ENCODE measurements at places on chromosomes 12 and 14.

DNA sequence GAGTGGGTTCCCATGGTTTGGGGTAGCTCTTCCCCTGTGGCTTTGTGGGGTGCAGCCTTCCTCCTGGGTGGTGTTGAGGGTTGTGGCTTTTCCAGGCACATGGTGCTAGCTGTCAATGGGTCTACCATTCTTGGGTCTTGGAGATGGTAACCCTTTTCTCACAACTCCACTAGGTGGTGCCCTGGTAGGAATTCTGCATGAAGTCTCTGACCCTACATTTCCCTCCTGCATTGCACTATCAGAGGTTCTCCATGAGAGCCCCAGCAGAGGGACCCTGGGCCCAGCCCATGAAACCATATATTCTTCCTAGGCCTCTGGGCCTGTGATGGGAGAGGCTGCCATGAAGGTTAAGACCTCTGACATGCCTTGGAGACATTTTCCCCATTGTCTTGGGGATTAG is 1093.3 kb downstream of the SLC16A7 start:
- no peak for DNase-seq

DNA sequence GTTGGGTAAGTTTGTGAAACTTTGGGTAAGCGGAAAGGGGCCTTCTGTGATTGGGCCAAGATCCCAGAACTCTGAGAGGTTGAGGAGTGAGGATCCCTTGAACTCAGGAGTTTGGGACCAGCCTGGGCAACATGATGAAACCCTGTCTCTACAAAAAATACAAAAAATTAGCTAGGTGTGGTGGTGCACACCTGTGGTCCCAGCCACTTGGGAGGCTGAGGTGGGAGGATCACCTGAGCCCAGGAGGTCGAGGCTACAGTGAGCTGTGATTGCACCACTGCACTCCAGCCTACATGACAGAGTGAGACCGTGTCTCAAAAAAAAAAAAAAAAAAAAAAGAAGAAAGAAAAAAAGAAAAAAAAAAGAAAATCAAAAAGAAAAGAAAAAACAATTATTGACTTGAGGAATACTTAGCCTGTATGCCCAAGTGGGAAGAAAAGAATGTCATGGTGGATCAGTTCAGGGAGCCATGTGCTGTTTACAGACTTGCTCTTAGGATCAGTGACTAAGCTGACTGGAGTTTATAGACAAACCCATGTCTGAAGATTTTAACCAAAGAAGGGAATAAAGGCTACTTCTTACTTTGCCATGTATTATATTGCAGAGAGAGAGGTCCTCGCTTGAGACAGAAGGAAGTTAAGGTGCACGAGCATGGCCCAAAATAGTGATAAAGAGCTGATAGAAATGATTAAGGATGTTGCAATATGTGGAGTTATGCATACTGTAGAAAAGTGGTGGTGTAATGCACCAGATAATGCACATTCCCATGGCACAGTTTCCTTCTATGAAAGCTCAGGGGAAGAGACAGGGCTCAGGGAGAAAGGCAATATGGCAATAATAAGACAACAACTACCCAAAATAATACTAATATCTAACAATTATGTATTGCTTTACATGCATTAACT is 881 bp downstream of the HSD17B6 start:
- no peak for DNase-seq

DNA sequence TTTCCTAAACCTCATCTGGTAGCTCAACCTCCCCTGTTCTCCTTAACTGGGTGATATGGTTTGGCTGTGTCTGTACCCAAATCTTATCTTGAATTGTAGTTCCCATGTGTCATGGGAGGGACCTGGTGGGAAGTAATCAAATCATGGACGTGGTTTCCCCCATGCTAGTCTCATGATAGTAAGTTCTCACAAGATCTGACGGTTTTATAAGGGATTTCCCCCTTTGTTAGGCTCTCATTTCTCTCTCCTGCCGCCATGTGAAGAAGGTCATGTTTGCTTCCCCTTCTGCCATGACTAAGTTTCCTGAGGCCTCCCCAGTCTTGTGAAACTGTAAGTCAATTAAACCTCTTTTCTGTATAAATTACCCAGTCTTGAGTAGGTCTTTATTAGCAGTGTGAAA is 19.5 kb downstream of the COX16 start:
- no peak for DNase-seq

- no peak for DNase-seq
These were observed 20.3 kb downstream of the DCAF5 start for GRCh38 chr14:69132513-69133181.

GRCh38 chr14:59406454-59407245 is 58.5 kb downstream of the GPR135 start:
- no peak for DNase-seq

- no peak for DNase-seq
These were observed 91.1 kb upstream of the SLC38A4 start for GRCh38 chr12:46916796-46917419.

- DNase-seq = peak; percentile 76
These were observed 5.3 kb upstream of the HNF1A start for GRCh38 chr12:120972870-120973543.

DNA sequence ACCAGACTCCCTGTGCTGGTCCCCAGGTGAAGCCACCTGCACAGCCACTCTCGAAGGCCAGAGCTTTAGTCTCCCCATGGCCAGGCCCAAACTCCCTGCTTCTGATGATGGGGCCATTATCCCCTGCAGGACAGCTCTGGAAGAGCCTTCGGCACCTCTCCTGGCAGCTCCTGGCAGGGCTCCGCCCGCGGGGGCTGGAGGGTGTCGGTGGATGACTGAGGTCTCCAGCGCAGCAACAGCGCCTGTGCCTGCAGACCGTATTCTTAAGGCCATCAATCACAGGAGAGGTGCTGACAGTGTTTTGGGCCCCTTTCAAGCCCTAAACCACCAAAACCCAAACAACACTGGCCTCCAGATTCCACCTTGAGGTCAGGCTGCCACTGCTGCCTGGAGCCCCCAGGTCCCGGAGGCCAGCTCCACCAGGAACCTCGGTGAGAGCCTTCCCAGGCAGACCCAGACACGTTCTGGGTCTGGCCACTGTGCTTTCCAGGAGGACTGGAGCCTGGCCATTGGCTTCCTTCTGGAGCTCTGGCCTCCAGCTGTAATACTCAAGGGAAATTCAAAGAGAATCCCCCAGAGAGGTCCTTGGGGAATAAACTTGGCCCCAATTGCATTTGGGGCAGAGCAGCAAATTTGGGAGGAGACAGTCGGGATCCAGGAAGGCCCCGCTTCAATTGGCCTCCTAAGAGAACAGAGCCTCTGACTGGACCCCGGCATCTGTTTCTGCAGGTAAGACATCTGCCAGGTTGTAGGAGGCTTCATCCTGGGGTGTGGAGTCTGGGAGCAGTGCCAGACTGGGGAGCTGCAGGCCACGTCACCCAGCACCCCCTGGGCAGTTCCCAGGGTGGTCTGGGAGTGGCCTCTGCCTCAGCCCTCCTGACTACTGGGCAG is 210.6 kb upstream of the RTL1 start:
- no peak for DNase-seq

DNA sequence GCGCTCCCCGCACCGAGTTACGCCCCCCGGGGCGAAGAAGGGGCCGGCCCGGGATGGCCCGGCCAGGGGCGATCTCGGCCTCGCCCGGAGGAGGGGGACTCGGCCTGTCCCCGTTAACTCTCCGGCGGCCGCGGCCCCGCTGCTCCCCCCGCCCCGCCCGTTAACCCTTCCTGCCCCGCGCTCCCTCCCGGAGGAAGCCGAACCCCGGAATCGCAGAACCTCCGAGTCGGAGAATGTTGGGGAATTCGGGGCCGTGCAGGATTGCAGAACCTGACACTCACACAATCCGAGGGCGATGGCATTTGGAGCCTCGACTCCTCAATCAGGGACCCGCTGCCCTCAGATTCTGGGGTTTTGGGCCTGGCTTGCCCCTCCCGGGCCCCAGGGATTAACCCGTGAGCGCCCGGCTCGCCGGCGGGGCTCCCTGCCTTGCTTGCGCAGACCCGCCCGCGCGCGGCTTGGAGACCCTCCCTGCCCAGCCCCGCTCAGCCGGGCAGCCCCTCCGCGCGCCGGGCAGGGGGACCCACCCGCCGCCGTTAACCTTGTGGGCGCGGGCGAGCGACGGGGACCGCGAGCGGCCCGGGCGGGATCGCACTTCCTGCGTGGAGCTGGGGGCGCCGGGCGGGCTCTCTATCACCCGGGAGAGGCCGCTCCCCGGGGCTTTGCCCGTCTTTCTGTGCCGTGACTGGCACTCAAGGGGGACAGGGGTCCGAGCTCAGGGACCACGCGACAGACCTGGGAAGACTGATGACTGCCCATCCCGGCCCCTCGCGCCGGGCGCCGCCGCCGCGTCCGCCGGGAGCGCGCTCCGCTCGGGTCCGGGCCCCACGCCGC is 18.8 kb downstream of the BEGAIN start:
- DNase-seq = peak; percentile 71

DNA sequence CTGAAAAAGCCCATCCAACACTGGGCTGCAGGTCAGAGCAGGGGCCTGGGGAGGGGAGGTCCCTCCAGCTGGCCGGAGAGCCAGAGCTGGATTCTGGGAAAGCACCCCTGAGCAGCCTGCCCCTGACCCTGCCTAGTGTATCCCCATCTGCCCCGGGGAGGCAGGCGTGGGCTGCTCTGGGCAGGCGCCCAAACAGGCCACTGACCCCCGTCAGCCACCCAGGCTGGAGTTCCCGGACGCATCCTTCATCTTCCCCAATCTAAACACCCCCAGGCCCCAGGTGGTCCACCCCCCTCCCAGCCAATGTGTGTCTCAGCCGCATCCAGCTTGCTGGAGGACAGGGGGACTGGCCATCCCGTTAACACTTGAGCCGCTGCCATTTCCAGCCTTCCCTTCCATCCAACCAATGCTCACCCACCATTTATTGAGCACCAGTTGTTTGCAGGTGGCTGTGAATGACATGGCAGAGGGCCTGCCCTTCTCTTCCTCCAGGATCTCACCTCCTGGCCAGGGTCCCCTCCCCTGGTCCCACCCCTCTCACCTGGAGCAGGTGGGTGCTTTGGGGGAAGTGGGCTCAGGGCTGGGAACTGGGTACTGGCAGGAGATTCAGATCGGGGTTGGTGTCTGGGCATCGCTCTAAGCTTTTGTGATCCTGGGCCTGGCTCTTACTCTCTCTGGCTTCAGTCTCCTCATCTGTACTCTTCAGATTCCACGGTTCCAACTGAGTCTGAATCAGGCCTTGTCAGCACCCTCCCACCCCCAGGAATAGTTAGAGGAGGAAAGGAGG is 743 bp upstream of the DTX1 start:
- no peak for DNase-seq

DNA sequence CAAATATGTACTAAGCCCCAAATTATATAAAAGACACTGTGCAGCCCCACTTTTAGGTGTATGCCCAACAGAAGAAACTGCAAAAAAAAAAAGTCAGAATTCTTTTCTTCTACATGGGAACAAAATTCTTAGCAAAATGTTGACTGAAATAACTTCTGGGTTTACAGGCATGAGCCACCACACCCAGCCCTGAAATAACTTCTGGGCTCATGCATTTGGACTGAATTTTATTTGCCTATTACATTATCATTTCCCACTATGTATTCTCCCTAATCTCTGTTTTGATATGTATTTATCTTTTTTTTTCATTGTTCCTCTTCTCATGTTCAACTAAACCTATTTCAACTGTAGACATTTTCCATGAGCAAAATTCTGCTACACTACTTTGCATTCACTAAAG is 169.2 kb downstream of the GRIN2B start:
- DNase-seq = no peak

DNA sequence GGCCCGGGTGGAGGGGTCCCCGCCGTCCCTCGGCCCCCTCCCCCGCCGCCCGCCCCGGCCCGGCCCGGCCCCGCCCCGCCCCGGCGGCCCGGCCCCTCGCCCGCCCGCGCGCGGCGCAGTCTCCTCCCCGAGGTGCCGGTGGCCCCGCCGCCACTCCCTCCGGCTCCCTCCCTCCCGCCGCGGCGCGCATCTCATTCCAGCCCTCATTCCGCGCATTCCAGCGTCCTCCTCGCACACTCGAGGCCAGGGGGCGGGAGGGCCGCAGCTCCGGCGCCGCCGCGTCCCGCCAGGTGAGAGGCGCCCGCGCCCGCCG is at the start of gene TEAD4:
Gene TEAD4 (plus strand): TSS at position 206 of the 313 bp plus-strand sequence.
- peak; percentile 96 for DNase-seq

GRCh38 chr12:95546491-95546813 is 4.8 kb downstream of the USP44 start:
- DNase-seq = peak; percentile 59

DNA sequence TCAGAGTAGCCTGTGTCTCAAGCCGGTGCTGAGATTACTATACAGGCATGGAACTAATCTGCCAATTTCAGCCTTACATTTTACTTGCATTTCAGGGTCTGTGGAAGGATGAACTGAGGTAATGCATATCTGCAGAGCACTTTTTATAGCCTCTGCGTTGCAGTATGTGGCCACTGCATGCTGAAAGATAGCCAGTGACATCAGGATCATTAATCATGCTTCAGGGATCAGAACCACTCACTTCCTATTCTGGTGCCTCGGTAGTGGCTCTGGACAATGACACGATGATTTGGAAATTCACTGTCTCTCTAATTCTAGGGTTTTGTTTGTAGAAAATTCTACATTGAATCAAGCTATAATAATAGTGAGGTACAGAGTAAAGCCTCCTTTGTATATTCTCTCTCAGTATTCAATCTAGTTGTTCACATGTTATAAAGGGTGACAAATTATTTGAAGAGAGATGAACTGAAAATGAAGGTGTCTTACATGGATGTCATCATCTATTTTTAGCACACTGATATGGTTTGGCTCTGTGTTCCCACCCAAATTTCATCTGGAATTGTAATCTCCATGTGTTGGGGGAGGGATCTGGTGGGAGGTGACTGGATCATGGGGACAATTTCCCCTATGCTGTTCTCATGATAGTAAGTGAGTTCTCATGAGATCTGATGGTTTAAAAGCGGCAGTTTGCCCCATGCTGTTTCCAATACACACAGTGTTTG is 554.3 kb upstream of the MIS18BP1 start:
- no peak for DNase-seq

- no peak for DNase-seq
These were observed 56.2 kb downstream of the SSPN start for GRCh38 chr12:26251600-26251999.

DNA sequence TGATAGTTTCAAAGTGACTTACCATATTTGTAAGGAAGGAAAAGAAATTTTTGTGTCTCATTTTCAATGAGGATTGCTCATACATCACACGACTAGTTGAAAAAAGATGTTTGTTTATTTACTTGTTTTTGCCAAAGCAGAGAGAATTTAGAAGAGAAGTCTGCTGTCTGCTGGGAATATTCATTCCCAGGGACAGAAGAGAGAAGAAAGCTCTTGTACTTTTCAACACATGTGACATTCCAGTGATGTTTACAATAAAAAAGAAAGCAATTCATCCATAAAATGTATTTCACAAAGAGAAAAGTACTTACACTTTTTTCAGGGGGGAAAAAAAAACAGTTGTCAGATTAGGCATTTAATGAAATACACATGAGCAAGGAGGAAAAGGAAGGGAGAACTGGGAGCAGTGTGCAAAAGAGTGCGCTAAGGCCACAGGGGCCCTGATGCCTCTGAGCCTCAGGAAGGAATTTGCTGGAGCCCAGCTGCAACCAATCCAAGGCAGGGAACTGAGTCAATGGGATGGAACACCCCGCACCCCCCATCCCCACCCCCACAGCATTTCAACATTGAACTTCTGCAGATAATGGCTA is 115.0 kb downstream of the RPAP3 start:
- DNase-seq = no peak

- no peak for DNase-seq
These were observed 261.5 kb downstream of the PCNX1 start for GRCh38 chr14:71168564-71169427.

- DNase-seq = no peak
These were observed 2.9 kb upstream of the MMP17 start for GRCh38 chr12:131825146-131825892.

Data from neural progenitor cell (in vitro differentiated cells).